ENCODE measurements at places on chromosomes 3 and 15.

DNA sequence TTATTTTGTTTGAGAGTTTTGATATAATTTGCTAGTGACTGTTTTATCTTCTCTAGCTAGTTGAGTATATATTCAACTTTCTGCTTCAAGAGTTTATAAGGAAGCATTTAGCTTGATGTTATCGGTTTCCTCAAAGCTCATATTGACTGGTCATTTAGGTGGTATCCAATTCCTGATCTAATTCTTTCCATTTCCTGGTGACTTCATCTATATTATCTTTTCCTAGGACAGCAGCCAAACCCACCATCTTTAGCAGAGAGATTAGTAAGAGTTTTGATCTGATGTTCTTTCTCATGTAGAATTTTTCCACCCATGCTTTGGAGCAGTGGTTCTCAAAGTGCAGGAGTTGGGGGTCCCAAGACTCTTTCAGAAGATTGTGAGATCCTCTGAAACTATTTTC lies 148.6 kb upstream of the STT3B start:
- no peak for DNase-seq

DNA sequence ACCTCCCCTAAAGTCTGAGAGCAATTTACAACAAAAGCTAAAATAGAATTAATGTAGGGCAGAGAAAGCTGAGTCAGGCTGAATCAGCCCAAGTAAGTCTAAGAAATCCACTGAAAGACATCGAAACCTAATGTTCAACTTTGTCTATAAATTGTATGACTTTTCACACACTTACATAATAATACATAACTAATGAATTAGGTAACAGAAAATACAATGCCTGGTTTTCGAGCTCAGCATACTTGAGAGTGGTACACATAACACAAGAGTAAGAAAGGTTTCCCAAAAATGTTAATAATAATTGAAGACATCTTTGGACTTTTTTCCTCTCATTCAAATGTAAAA lies 55.3 kb upstream of the VGLL4 start:
- DNase-seq: no peak

GRCh38 chr15:29132735-29133181 lies 136.9 kb downstream of the NSMCE3 start:
- DNase-seq: no peak

DNA sequence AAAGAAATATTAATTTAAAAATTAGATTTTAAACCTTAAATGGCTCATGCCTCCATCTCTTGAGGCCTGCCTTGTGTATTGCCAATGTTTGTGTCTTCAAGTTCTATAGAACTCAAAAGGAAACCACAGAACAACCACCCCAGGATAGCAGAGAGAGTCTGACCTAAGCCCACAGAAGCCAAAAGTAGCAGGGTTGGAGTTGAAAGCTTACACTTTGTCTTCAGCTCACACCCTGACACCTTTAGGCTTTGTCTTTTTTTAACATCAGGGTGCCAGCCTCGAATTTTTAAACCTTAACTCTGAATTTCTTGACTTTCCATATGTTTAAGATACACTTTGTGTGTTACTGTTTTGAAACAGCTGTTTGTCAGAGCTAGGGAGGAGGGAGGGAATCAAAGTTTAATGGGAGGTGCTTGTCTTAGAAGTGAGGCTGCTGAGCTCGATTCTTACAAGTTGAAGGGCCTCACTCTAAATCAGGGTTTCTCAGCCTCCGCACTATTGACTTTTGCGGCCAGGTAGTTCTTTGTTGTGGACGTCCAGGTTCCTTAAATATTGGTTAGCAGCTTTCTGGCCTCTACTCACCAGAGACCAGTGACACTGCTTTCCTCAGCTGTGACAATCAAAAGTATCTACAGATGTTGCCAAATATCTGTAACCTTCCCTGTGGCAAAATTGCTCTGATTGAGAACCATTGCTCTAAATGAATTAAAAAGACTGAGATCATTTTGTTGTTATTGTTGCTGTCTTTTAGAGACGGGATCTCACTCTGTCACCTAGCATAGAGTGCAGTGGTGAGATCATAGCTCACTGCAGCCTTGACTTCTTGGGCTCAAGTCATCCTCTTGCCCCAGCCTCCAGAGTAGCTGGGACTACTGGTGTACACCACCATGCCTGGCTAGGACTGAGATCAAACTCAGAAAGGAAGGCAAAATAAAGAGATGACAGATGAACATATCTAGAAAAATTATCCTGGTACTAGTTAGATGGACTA lies 139.2 kb upstream of the EOMES start:
- DNase-seq: no peak

- no peak for DNase-seq
Observed at GRCh38 chr15:60745469-60746061, 266.6 kb upstream of the ICE2 start.

DNA sequence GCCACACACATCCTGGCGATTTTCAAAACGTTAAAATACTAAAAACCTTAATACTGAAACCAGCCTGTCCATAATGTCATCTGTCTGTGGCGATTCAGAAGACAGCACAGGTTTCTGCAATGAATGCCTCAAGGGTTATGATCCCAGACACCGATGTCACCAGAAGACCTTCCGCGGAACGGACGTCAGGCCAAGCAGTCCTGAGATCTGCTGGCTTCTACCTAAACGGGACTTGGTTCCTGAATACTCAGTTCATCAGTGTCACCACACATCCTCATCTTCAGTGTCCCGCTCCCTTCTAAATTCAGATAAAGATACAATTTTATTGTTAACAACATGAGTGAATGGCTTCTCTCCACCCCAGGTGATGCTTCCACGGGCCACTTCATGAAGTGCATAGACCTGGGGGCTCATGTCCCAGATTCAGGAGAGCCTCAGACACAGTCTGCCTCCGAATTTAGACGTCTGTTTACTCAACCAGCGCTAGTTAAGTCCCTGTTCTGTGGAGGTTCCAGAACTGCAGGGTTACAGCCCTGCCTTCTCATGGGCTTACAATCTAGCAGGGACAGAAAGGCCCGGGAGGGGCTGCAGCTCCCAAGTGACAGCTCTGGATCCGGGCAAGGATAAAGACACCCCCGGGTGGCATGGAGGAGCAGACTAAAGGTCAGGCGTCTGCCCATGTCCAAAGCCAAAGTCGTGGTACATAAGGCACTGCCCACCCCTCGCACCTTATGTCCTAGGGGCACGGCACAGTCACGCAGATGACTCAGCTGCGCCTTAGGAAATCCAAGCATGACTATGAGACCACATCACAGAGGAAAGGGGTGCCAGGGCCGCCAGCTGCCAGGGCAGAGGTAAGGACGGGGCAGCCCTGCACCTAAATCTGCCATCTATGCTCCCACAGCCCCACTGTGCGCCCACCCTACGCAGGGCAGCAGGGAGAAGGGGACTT lies 75.9 kb downstream of the VGLL4 start:
- peak; percentile 39 for DNase-seq

- DNase-seq: no peak
Observed at GRCh38 chr3:8724108-8724752, 9.4 kb upstream of the CAV3 start.

DNA sequence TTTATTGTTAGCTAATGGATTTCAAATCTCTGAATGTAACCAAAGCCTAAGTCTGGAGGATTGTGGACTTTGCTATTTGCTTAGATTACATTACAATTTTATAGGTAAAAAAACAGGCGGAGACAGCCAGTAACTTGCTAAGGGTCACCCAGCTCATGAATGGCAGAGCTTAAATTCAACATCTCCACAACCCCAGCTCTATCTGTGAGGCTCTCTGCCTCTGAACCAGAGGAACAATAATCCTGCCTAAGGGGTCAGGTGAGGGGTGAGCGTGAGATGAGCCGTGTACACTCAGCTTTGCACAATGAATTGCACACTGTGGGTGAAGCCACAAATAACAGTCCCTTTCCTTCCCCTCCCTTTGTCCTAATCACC lies 69.8 kb upstream of the SPATA12 start:
- no peak for DNase-seq

- DNase-seq: no peak
Observed at GRCh38 chr3:133901083-133901482, 5.4 kb upstream of the RAB6B start.

DNA sequence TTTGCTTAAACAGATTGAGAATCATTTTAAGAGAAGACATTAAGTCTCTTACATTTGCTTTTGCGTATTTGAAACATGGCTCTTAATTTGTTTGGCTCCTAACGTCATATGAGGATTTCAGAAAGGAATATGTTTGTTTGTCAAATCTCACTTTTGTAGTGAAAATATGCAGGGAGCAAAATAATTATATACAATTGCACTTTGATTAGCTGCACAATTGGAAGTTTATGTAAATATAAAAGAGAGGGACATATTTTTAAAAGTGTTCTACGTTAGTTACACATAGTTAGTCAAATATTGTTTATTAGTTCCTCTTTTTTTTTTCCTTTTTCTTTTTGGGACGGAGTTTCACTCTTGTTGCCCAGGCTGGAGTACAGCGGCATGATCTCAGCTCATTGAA lies 42.7 kb upstream of the GOLIM4 start:
- no peak for DNase-seq

DNA sequence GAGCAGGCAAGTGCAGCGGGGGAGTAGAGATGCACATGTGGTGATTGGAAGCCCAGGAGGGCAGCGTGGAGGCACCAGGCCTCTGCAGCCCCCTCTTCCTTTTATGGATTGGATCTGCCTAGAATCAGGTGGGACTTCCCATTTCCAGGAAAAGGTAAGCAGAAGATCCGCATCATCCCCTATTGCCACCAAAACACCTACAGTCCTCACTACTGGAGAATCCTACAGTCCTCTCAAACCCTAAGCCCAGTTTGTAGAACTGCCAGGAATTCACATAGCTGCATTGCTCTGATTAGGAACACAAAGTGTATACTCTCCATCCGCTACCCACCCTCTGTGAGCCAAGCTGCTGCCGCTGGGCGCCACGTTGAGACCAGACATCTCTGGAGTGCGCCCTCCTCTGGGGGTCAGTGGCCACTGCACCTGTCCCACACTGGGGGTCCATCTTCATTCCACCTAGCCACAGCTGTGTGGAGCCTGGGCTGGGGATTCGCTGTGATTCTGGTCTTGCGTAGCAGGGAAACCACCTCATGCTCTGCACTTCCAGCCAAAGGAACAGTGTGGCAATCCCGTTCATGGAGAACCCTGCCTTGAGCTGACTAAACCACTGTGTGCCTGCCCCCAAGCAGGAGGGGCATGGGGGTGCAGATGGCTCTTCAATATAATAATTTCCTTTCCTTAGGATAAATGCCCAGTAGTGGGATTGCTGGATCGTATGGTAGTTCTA lies 88.9 kb upstream of the PTX3 start:
- no peak for DNase-seq

DNA sequence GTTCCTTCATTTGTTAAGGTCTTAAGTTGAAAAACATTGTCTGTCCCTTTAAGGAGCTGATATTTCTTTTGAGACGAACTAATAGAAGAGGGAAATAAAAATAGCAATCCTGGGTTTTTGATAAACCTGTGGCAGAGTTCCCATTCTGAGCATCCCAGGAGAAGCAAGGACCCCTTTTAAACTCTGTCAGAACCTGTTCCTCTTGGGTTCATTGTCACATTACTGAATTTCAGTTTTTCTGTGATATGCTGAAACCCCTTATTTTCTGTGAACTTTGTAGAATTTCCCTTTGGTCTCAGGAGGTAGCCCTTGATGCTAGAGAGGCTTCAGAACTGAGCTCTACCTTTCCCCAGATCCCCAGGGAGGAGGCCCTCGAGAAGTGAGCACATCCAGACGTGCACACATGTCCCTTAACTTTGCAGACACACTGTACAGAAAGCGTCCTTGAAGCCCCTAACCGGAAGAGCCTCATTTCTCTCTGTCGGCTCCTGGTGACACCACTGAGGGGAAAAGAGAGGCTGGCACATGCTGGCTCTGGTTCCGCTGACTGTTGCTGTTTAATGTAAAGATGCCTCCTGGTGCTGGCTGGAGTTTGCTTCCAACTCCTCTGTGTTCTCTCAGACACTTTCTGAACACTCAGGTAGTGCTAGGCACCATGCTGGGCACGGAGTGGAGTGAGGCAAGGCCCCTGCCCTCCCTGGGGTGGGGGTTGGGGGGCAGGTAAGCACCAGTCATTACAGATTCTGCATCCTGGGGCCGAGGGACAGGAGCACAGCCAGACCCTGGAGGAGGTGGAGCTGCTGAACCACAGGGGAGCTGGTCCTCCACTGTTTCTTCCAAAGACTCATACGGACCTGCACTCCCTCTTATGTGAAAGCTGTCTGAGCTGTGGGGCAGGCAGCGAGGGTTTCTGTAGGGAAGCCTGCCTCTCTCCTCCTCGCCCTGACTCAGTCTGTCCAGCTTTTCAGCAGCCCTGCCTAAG lies 77.5 kb downstream of the CHDH start:
- no peak for DNase-seq

DNA sequence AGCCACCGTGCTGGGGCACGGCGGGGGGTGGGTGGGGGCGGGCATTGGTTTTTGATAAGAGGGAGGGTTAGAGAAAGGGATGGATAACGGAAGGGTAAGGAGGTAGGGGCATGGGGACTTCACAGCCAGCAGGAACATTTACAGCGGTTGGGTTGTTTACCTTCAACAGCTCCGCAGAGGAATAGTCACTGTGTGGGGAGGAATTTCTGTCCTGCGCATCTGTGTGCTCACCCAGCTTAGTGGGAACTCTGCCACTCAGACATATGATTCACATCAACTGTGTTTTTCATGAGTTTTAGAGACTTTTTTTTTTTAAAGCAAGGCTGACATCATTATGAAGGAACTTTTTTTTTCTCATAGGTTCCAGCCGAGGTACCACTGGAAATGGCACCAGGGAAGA lies 19.6 kb downstream of the CHRD start:
- no peak for DNase-seq

DNA sequence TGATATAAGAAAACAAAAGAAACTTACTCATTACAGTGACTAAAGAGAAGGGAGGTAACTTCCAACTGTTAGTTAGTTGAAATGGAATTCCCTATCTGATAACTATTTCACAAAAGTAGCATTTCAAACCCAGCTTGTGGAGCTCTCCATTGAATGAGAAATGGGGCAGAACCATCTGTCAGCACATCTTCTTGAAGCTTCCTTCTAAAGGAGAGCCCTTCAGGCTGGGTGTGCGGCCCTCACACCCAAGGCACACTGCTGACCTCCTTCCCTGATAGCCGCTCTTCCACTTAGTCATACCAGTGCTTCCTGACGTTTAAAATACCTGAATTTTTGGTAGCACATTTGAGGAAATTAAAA lies 28.1 kb upstream of the VEPH1 start:
- no peak for DNase-seq

DNA sequence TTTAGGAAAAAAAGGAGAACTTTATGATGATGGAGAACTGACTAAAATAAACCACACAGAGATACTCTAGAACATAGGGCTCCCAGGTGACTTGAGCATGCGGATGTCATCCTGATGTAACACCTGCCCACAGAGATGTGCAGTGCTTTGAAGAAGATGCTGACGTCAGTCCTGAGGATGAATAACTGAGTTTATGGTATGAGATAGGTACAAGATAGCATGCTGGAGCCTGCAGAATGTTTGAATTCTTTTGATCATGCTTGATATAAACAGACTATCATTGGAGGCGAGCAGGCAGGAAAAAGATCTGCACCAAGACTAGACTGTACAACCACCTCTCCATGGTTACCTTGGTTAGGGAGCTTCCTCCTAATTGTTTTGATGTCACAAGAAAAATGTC lies 12.4 kb downstream of the CCR4 start:
- no peak for DNase-seq

- no peak for DNase-seq
Observed at GRCh38 chr15:27619204-27619603, 479.9 kb downstream of the OCA2 start.
